Vagina (tissue), 2 donors: ENCODE measurements at places on chromosomes 3 and 15.

DNA sequence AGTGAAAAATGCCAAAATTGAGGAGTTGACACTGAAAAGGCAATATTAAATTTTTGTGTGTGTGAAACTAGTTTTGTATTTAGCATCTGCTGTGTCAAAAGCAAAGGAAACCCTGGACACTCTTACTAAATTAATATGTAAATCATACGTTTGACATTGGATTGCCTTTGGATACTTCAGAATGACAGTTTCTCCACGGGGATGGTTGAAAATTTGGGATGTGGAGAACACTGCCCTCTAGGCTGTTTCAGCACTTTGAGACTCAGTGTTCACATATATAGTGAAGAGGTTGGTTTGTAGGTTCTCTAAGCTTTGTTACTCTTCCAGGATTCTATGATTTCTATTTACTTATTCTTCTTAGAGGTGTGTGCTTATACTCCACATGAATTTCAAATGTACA is 3.0 kb downstream of the ROBO2 start:
- no peak for DNase-seq

DNA sequence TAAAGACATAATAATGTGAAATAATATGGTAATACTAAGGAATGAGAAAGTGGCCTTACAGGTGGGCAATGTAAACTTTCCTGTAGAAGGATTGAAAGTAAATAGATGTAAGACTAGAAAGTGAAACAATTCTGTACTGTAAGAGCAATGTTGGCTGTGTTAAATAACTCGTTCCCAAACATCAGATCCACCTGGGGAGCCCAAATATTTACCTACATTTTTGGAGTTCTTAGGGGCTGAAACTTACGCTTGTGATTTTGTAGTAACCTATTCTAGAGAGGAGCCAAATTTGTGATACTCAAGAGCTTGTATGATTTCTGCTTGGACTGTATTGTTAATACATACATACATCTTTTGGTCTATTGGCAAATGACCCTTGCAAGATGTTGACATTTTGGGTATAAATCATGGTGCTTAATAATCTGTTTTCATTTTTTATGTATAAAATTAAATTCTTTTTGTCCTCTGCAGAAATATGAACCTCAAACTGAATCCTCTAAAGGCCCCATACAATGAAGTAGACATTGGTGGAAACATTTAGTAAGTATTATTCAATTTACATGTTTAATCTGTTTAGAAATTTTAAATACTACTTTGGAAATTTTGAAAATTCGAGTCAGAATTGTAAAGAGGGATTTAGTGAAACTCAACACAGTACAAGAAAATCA is 8.5 kb upstream of the CHD2 start:
- DNase-seq = no peak

- no peak for DNase-seq
Observed at GRCh38 chr3:71398157-71398836, 185.2 kb downstream of the FOXP1 start.

DNA sequence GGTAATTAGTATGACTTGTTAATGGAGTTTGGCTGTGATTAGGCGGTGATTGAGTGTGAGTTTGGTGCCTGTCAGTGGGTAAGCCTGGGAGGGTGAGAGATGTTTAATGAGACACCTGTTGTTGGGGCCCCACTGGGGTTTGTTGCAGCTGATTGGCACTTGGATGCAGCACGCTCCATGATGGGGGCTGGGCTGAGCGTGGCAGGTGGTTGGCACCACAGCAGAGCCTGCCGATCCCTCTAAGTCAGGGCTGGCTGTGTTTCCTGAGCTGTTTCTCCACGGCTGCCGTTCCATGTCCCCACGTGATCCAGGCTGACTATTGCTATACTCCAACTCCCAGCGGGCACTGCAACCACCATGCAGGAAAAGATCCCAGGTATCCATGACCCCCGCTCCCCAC is 93.5 kb upstream of the ARRDC4 start:
- no peak for DNase-seq

GRCh38 chr15:100661156-100661555 is 58.8 kb downstream of the ASB7 start:
- no peak for DNase-seq

- no peak for DNase-seq
Observed at GRCh38 chr15:101455291-101456025, 34.0 kb downstream of the PCSK6 start.

GRCh38 chr3:87732294-87732693 is 326.5 kb downstream of the CGGBP1 start:
- DNase-seq = no peak

- no peak for DNase-seq
Observed at GRCh38 chr15:55861115-55861514, 118.2 kb upstream of the PRTG start.

DNA sequence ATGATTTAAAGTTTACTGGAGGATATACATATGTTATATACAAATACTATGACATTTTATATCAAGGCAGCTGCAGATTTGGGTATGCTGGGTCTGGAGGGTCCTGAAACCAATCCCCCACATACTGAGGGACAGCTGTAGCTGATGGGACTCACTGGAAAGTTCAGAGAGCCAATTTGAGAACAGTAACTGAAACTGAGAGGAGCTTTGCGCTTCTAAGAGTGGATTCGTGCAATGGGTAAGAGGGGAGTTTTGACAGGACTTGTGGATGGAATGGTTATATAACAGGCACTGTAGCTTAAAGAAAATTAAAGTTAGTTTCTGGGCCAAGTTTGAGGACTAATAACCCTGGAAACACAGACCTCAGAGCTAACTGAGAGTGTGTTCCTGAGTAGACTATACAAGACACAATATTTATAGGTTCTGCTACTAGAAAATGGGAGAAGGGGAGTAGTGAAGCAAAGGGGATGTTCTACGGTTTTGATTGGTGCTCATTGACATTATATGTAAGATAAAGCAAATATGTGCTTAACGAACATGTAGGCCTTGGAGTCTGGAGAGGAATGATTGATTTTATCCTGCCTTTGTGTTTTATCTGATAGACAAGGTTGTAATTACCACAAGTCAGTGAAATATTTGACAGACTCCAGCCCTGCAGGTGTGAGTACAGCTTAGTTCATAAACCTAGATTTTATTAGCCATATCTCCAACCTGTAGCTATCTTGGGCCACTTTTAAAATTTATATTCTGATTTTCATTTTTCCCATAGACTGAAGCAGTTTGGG is 4.8 kb upstream of the ZMAT3 start:
- no peak for DNase-seq

- no peak for DNase-seq
Observed at GRCh38 chr3:97930018-97930417, 42.2 kb downstream of the RIOX2 start.

DNA sequence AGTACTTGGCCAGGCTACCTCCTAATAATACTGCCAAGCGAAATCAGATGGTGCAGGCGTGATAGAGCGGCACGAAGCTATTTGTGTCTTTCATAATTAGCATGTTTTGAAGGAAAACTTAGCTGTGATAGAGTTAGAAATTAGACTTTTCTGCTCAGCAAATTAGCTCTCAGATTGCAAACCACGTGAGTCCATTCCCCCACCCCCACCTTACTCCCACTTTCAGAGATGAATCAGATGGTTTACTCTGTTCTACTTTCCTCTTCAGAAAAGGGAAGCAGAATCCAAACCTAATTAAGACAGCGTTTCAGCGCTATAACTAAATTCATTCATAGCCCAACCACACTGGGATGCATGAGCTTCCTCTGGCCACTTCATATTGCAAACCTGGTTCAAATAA is 214.6 kb downstream of the SLCO3A1 start:
- DNase-seq = no peak

DNA sequence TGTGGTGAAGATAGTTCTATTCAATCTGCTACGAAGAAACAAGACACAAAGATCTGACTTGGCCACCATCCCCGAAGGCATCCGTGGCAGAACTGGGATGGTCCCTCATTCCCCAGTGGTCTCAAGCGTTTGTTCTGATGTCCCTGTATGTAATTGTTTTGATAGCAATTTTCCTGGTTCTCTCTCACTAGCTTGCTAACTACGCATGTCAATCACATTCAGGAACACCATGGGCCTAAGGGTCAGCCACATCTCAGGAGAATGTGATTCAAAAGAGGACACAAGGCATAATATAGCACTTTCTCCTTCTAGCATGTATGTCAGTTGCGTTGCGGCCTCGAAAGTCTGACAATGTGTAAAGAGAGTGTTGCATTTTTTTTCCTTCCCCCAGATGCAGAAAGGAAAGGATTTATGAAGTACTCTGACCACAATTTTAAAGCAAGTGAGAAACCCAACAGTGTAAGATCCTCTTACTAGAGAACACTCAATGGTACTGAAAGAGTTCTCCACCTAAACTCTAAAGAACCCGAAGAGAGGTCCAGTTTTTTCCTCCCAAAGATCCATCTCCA is 32.0 kb upstream of the TCF12 start:
- DNase-seq = no peak

DNA sequence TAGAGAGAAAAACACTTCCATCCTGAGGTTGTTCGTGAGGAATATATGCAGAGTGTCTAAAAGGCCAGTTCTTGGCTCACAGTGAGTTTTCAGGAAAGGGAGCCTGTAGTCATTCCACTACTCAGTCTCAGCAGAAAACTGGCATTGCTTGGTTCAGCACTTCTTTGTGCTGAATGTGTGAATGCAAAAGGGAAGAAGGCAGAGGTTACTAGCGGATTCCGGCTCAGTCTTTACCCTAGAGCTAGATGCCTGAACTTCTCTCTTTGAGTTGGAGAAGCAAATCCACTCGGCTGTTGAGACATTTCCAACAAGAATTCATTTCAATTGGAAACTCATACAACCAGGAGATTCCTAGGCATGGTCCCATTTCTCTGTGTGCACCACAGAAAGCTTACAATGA is 23.1 kb upstream of the FRMD4B start:
- DNase-seq = no peak

DNA sequence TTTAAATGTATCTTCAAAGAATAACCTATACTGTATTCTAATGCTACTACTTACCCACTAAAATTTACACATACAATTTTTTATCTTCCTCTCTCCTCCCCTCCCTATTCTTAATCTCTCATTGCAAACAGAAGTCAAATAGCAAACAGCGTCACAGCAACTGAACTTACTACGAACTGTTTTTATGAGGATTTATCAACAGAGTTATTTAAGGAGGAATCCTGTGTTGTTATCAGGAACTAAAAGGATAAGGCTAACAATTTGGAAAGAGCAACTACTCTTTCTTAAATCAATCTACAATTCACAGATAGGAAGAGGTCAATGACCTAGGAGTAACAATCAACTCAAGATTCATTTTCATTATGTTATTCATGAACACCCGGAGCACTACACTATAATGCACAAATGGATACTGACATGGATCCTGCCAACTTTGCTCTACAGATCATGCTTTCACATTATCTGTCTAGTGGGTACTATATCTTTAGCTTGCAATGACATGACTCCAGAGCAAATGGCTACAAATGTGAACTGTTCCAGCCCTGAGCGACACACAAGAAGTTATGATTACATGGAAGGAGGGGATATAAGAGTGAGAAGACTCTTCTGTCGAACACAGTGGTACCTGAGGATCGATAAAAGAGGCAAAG is 984 bp downstream of the FGF7 start:
- DNase-seq = no peak

GRCh38 chr3:48247401-48247811 is 6.5 kb downstream of the ZNF589 start:
- DNase-seq = no peak

DNA sequence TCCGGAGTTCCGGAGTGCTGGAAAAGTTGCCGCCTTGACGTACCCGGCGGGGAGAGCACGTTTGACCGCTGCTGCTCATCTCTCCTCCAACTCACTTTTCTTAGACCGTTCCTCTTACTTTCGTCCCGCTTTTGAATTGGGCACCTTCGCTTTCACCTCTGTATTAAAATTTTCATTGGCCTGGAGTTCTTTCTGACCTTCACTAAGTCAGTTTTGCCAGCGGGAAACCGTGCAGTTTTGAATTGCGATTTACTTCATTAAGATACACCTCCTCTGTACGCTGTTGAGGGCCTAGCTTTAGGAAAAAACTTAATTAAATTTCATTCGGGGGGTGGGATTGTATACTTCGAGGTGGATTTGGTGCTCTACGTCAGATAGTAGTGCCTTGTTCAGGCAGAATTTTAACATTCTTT is 1.3 kb downstream of the GMPS start:
- DNase-seq = no peak

- DNase-seq = no peak
Observed at GRCh38 chr3:107328069-107328468, 49.2 kb upstream of the CCDC54 start.

DNA sequence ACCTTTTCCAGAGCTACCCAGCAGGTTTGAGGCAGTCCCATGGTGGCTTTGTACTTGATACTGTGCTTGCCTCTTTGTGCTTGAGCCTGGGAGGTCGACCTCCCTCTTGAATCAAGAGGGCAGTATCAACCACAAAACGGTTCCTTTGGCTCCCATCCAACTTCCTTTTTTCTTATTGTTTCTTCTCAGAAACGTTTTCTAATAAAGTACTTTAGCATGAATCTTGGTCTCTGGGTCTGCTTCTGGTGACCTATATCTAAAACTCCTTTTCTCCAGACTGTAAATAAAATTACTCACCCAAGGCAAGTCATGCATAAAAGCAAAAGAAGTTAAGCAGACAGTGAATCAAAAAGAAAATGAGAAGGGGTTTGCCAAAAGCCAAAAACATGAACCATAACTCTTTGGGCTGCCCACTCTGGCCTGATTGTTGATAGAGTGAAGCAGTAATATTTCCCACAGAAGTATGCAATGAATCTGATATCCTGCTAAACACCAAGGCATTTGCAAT is 112.2 kb upstream of the SLC4A7 start:
- DNase-seq = no peak

- DNase-seq = no peak
Observed at GRCh38 chr3:29186131-29186599, 94.7 kb upstream of the RBMS3 start.

GRCh38 chr3:194069421-194070219 is 66.3 kb upstream of the HES1 start:
- DNase-seq = no peak

DNA sequence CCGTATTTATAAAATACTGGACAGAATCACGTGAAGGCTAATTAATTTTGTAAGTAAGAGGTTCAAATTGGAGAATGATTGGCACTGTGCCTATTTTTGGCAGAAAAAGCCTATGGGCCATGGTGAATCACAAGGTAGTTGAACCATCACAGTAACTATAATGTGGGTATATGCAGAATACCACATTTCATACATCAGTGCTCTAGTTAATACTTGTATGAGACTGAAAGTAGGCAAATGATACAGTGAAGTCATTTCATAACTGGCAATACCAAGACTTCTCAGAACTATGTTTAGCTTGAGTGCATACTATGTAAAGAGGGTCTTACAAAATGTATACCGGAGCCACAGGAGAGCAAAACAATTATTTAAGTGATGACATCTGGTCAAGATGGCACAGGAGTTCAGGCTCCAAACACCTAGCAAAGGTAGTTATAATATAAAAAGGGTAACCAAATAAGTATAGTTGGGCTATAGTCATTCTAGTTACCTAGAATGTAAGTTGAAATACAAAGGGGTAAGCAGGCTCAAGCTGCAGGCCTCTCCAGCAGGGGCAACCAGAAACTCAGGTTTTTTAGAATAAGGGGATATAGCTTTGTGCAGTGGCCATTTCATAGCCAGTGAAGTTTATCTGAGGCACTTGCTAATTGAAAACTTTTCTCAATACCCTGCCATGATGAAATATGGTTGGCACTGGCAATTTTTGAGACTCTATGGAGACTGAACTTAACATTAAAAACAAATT is 19.1 kb downstream of the GPR160 start:
- DNase-seq = no peak

- DNase-seq = no peak
Observed at GRCh38 chr3:32095431-32095830, 11.0 kb upstream of the GPD1L start.

GRCh38 chr3:157043771-157044170 is 116.2 kb downstream of the CCNL1 start:
- no peak for DNase-seq
